ENCODE measurements at places on chromosomes 1 and 21. TPM values are rescaled to one million over a fixed set of nuclear protein-coding genes. Genes with fewer than 3 reads are reported as not detected.

- DNase-seq: no peak
These were observed 97.9 kb upstream of the RAB3GAP2 start for GRCh38 chr1:220370041-220370700.

GRCh38 chr1:235995511-235995910, 69.4 kb downstream of the NID1 start:
- no peak for DNase-seq

DNA sequence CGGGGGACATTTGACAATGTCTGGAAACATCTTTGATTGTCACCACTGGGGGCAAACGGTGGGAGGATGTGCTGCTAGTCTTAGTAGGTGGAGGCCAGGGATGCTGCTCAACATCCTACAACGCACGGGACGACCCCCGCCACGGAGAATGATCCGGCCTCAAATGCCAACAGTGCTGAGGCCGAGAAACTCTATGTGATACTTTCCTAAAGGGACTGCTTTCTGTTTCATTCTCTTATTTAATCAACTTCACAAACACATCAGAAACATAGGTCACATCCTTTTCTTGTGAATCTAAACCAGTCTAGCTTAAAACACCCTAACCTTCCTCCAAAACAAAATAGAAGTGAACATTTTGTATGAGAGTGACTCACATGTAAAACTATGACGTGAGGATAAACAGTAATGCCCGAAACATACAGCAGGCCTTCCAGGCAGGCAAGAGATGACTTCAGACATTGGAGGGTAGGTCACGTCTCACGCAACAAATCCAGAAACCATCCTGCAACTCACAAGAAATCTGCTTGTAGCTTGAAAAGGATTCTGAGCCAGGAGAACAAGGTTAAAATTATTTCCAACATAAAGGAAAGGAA, 37.2 kb upstream of the ETS2 start:
- DNase-seq: no peak

The ARHGEF19 gene
- 7.7 TPM for total RNA-seq

The SCCPDH gene
- total RNA-seq: 54.3 TPM

Data from neural crest cell (in vitro differentiated cells).